ENCODE measurements at places on chromosomes 3 and 15. TPM values are rescaled to one million over a fixed set of nuclear protein-coding genes. Genes with fewer than 3 reads are reported as not detected.

TUSC7 gene
- not detected for total RNA-seq

TP63 gene
- total RNA-seq = 0.23 TPM

SGO1 gene
- total RNA-seq = 3.5 TPM

TTC23 gene
- total RNA-seq = 9.7 TPM

UBE2E1 gene
- 94.8 TPM for total RNA-seq

SRGAP3 gene
- 106 TPM for total RNA-seq

All from diencephalon (tissue), 1 donor.